GM04504 (cell line): ENCODE measurements at places on chromosomes 1 and 21.

DNA sequence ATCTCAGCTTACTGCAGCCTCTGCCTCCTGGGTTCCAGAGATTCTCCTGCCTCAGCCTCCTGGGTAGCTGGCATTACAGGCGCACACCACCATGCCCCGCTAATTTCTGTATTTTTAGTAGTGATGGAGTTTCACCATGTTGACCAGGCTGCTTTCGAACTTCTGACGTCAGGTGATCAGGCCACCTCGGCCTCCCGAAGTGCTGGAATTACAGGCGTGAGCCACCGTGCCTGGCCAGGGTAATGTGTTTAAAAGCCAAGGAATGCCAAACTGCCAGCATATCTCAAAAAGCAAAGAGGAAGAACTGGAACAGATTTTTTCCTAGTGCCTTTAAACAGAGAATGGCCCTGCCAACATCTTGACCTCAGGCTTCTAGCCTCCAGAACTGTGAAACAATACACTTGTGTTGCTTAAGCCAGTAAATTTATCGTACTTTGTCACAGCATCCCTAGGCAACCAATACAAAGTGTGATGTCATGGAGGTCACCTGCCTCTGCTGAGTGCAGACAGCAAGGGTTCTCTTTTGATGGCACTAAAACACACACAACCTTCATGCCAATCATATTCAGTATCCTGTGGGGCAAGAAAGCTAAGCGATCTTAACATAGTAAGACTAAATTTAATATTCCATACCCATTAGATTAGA lies 858.3 kb upstream of the TMPRSS15 start:
- DNase-seq, result no peak

DNA sequence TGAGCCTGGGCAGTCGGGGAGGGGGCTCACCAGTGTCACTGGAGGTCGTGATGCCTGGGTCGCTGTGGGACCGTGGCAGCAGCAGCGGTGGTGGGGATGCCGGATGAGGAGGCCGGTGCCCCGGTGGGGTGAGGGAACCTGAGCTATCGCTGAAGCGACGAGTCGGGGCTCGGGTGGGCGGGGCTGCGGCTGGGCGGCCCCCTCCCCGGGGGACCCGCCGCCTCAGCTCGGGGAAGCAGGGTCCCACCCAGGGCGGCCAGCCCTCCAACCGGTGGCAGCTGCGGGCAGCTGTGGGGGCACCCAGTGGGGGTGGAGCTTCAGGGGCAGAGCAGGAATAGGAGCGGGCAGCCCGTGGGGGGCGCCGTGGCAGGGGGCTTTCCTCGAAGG lies 5.0 kb downstream of the ENTREP3 start:
- DNase-seq, result no peak

GRCh38 chr1:10860682-10861081 lies 64.2 kb upstream of the CASZ1 start:
- no peak for DNase-seq

- DNase-seq, result no peak
These were observed 13.7 kb upstream of the MEX3A start for GRCh38 chr1:156095906-156096508.

DNA sequence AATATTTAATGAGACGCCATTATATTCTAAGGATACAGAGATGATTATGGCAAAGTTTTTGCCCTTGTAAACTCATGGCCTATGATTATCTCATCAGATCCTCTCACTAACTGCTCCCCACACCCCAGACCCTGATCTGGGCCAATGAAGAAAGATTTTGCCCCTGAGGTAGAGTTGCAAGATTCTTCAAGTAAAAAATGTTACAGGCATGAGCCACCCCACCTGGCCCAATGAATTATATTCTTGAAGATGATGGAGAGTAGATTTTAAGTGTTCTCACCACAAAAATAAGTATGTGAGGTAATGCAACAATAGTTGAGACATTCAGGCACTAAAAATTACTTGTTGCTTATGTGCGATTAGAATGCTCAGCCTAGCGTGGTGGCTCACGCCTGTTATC lies 1.8 kb upstream of the CNR2 start:
- no peak for DNase-seq

- DNase-seq, result no peak
These were observed 60.5 kb downstream of the RABGAP1L start for GRCh38 chr1:174219606-174220370.

GRCh38 chr1:54011316-54012007 lies 6.5 kb downstream of the LDLRAD1 start:
- no peak for DNase-seq

DNA sequence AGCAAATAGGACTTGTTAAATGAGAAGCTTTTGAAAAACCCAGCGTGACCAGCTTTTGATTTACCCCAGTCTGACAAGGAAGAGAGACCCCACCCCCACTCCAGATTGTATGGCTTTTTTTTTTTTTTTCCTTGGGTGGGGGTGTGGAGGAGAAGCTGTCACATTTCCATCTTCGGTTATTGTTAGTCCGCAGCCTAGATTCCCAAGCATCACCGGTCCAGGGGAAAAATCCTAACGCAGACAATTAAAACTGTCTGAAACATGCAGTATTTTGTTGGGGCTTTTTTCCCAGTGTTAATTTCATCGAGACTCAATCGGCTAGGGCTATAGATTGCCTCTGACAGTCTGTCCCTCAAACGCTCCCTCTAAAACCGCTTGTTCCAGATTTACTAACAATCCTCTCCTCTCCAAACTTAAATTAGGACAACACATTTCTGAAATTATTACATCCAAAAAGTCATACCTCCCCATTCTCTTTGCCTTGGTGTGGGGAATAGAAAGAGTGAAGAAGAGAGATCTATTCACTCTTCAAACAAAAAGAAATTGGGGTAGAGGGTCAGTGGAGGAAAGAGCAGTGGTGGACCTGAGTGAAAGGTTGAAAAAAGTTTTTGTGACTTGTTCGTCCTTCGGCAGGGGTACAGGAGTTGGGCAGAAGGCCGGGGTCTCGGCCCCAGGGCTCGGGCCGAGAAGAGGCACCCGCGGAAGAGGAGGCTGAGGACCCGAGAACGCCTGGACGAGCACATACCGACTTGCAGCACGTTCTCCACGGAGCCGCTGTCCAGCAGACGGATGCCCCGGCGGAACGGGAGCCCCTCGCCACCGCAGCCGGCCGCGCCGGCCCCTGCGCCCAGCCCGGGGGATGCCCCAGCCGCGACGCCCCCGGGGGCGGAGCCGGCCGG lies 1.1 kb downstream of the ZSWIM5 start:
- no peak for DNase-seq

DNA sequence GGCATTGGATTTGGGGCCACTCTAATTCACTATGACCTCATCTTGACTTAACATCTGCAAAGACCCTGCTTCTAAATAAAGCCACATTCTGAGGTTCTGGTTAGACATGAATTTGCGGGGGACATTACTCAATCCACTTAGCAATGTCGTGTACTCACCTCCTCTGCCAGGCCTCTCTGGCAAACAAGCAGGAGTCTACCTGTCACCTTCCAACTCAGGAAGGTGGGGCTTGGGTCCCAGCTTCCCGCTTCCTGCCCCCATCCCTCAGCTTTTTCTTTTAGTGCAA lies 177.8 kb downstream of the PSMG1 start:
- DNase-seq, result no peak

DNA sequence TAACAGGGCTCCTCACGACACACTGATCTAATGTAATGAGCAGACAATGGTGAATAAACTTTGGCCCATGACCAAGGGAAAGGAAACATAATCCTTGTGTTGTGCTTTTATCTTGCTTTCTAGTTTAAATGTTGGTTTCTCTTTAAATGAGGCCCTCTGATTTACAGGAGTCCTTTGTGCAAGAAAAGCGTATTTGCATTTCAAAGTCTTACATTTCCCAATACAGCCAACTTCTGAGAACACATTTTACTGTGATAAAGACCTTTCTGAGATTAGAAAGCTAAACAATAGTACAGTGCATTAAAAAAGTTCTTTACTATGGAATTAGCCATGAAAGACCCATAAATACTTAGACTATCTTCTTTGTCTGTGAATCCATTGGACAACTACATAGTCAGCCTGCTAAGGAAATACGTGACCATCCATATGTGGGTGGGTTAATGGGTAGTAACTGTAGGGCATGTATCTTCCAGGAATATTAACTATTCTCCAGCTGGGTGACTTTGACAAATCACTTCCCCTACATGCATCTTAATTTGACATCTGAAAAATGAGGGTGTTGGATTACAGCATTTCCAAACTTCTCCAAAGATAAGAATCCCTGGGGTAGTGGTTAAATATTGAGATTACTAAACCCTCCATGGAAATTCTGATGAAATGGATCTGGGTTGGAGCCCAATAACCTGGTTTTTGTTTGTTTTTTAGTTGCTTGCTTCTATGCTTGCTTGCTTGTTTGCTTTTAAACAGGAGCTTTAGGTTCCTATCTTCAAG lies 50.3 kb upstream of the USP1 start:
- no peak for DNase-seq

DNA sequence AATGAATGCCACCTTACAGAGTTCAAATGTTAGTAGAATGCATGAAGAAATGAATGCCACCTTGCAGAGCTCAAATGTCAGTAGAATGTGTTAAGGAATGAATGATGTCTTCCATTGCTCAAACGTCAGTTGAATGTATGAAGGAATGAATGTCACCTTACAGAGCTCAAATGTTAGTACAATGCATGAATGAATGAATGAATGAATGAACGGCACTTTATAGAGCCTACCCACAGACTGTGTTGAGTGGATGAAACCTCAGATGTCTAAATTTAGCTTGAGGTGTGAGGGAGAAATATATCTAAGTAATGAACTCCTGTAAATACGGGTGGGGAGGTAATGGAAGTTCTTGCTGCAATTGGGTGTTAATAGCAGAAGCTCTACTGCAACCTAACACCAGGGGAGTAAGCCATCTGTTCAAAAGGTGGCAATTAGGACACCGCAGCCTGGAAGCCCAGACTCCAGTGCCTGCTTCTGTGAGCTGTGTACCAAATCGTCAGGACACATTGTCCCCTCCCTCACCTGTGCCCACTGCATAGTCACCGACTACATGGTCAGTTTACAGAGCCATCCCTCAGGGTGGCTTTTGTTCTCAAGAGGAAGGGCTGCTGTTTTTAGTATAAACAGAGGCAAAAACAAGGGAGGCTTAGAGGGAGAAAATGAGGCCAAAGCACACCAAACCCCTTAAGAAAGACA lies 26.7 kb downstream of the SUSD4 start:
- DNase-seq, result no peak

DNA sequence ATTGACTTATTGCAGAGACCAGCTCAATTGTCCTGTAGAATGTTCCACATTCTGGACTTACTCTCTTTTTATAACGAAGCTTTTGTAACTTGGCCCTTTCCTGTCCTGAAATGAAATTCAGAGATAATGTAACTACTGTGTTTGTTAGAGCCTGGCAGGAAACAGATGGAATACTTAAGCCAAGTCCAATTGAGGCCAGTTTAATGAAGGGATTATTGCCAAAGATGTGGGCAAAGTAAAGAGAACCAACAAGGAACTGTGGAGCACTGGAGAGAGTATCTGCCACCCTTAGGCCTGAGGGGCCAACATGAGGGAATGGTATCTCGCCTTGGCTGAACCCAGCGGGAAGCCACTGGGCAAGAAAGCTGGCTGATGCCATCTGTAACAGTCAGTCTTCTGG lies 32.9 kb downstream of the MFSD2A start:
- no peak for DNase-seq

GRCh38 chr1:154550070-154550469 lies 8.4 kb downstream of the UBE2Q1 start:
- no peak for DNase-seq

GRCh38 chr1:201902198-201902597 lies 13.5 kb downstream of the SHISA4 start:
- DNase-seq, result no peak

GRCh38 chr1:55456971-55457370 lies 241.8 kb upstream of the USP24 start:
- no peak for DNase-seq

GRCh38 chr1:183374825-183375224 lies 43.4 kb downstream of the NMNAT2 start:
- DNase-seq, result no peak

DNA sequence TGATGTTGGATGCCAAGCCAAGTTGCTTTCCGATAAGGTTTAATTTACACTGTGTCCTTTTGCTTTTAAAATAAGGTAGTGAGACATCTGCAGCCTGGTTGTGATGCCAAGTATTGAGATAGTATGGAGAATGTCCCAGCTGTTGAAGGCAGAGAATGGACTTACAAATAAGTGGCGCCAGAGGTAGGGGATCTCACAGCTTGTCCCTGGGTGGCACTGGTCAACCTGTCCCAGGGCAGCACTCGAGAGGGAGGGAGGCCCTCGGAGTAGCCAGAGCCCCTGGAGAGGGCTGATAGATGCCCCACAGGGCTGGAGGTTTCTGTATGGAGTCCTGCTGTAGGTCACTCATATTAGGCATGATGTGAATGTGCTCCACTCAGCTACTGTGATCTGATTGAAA lies 98.5 kb downstream of the GALNT2 start:
- no peak for DNase-seq

DNA sequence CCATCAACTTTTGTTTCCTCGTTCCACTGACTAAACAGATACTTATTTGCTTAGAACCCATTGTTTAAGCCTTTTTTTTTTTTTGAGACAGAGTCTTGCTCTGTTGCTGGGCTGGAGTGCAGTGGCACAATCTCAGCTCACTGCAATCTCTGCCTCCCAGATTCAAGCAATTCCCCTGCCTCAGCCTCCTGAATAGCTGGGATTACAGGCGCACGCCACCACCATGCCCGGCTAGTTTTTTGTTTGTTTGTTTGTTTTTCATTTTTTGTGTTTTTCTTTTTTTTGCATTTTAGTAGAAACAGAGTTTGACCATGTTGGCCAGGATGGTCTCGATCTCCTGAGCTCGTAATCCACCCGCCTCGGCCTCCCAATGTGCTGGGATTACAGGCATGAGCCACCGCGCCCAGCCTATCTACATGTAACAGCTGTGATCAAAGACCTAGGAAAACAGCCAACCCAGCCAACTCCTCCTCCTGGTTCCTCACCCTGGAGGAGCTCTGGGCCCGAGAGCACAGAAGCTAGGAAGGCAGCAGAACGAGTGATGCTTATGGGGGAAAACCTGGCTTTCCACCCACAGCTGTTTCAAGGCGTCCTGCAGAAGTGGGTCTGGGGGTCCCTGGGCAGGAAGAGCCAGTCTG lies 32.9 kb downstream of the KCNN3 start:
- DNase-seq, result no peak

DNA sequence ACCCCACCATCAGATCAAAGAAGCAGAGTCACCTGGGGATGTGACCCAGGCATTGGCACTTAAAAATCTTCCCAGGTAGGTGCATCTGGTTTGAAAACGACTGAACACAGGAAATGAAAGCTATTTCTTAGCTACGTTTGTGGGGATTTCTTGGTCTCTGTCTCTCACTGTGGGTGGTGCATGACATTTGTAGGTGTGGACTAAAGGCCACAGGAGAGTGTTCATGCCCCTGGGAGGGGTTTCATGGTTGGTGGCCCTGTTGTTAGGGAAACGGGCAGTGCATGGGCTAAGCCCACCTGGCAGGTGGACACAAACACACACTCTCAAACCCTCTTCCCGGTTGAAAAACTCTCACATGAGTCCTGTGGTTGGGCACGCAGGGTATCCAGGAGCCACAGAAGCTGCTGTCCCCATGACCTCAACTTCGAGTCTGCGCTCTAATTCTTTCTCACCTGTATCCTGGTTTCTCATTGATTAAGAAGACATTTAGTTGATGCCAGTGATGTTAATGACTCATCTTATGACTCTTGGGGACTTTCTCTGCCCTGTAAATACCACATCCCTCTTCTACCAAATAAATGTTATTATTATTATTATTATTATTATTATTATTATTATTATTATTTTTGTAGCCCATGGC lies 119.4 kb downstream of the MRPS6 start:
- no peak for DNase-seq

GRCh38 chr1:193070386-193070753 lies 11.0 kb downstream of the RO60 start:
- no peak for DNase-seq
